ENCODE measurements at places on chromosomes 7 and 10.

DNA sequence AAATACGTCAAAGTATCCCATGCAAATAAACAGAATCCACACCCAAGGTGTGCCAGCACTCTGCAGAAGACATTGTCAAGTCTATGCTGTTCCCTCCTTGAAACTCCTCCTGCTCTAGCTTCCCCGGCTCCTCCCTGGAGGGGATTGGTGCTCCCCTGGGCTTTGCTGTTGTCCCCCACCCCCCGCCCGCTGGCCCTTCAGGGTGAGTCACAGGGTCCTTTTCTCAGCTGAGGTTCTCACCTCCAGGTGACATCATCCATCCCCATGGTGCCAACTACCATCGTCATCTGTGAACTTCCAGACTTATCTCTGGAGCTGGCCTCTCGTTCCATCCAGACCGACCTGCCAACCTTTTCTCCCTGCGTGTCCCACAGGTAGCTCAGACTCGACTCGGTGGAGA, 77.0 kb downstream of the ITIH5 start:
- no peak for DNase-seq

DNA sequence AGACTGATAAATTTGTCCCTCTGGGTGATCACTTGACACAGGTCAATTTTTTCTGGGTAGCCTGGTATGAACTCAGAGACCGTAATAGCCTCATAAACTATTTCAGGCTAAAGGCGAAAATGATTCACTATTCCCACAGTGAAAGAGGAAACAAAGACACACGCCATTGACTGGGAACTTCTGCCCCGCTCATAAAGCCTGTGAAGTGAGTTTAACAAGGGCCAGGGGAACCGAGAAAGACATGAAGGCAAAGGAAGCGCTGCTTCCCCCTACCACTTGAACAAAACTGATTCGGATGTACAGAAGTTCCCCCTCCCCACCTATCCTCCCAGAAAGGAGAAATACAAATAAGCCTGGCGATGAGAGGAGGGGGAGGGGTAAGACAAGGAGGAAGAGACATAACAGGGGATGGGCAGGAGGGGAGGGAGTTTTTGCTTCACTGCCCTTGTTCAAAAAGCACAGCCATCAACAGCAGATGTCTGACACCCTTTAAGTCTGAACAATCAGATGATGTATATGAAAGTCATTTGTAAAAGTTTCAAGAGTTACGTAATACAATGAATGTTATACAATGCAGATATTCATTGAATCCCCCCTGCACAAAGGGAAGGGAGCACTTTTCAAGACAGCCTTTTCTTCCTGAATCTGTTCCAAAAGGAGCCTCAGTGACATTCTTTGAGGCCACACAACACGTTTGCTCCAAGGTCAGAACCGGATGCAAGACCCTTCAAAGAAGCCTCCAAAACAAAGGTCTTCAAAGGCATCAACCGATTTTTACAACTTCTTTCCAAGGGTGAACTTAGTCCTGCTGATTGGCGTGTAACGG, 734 bp downstream of the ABCB4 start:
- no peak for DNase-seq

DNA sequence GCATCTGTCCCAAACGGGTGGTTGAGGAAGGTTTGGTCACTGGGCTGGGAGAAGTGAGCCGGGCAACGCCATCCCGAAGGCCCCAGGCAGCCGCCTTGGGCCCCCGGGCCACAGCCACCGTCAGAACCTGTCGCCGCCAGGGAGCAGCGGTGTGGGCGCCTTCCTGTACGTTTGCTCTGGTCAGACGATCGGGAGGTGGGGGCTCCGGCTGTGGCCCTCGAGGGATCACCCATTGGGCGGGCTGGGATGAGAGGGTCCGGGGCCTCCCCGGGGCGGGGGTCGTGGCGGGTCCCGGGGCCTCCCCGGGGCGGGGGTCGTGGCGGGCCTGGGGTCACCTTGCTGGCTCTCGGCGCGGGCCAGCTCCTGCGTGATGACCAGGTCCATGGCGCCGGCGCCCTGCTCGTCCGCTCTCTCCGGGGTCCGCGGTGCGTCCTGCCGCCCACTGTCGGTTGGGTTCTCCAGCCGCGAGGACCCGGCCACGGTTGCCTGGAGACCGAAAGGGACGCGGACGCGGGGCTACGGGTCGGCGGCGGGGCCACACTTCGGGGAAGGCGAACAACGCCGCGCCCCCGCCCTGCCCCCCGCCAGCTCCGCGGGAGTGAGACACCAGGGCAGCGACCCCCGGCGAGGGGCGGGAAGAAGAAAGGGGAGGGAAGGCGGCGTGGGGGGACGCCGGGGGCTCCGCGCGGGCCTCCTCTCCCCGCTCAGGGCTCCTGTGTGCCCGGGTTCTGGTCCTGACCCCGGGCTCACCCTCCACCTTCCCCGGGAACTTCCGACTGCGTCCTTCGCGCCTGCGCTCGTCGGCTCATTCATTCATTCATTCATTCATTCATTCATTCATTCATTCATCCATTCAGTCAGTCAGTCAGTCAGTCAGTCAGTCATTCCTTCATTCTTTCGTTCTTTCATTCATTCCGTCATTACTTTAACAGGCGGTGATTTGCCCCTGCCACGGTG, at the start of gene CFAP46:
CFAP46 (minus strand) TSS at position 470 of the 957 bp plus-strand sequence; CDS start at position 384, 86 bp downstream.
- no peak for DNase-seq

DNA sequence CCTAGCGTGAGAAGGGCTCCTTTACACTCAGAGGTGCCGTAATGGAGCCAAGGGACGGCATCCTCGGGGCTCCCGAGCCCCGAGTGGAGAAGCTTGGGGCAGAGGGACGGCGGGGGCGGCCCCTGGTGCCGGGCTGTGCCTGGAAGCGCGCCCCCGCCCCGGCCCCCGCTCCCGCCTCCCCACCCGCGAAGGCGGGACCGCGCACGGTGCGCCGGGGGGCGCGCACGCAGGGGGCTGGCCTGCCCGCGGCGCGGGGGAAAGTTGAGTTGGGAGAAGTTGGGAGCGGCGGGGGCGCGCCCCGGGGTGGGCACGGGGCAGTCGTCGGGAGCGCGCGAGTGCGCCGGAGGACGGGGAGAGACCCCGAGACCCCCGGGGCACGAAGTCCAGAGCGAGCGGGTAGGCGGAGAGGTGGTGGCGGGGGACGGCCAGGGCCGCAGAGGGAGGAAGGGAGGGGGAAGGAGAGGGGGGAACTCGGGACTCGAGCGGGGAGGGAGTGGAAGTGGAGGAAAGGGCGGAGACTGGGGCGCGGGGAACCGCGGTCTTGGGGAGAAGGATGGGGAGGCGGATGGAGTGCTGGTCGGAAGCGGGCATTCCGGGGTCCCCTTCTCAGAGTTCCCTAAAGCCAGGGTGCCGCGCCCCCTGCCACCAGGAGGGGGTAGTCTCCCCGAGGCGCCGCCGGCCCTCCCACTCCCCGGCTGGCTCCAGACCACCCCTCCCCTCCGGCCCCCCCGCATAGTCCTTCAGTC, at the start of gene SLC4A2:
SLC4A2 (plus strand) TSS at position 223 of the 746 bp plus-strand sequence. CDS start 2,399 bp downstream, outside the sequence.
- DNase-seq = peak; percentile 8

GRCh38 chr7:150377196-150377595, 1.9 kb upstream of the ZNF775 start:
- DNase-seq = no peak

GRCh38 chr7:128666200-128666599, 5.9 kb upstream of the GARIN1A start:
- DNase-seq = no peak

Measured in DMS153 (cell line).